ENCODE measurements at places on chromosomes 16 and 17.

DNA sequence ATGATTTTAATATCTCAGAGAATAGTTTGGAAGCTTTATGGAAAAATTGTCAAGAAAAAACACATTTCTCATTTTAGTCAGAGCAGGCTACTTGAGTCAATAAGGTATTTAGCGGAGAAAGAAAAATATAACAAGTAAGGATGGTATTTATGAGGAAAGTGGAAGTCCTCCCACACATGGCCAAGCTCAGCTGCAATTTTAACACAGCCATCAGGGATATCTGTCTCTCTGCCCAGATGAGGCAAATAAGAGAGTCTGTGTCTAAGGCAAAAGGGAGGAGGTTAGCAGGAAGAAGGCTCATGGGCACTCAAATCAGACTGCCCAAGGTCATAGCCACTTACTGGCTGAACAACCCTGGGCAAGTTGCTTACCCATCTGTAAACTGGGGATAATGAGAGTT lies 5.2 kb upstream of the CMTM2 start:
- H3K4me1 ChIP-seq = no peaks in the 10 kb centered on the region
- no peak overlapping the region for H3K27ac ChIP-seq
- DNase-seq = no peak
- H3K4me3 ChIP-seq = no peak overlapping the region
- no peaks in the 10 kb centered on the region for H3K36me3 ChIP-seq

- H3K27me3 ChIP-seq = no peaks in the 10 kb centered on the region
- no peak overlapping the region for H3K27ac ChIP-seq
- H3K4me1 ChIP-seq = no peaks in the 10 kb centered on the region
- no peak for DNase-seq
Measured at GRCh38 chr16:57709663-57710062, 15.1 kb downstream of the DRC7 start.

- no peak overlapping the region for H3K4me3 ChIP-seq
- no peaks in the 10 kb centered on the region for H3K27me3 ChIP-seq
- no peak for DNase-seq
- H3K36me3 ChIP-seq = peaks cover 33% of the 10 kb centered on the region
Measured at GRCh38 chr17:73194514-73195222, 1.8 kb downstream of the COG1 start.

DNA sequence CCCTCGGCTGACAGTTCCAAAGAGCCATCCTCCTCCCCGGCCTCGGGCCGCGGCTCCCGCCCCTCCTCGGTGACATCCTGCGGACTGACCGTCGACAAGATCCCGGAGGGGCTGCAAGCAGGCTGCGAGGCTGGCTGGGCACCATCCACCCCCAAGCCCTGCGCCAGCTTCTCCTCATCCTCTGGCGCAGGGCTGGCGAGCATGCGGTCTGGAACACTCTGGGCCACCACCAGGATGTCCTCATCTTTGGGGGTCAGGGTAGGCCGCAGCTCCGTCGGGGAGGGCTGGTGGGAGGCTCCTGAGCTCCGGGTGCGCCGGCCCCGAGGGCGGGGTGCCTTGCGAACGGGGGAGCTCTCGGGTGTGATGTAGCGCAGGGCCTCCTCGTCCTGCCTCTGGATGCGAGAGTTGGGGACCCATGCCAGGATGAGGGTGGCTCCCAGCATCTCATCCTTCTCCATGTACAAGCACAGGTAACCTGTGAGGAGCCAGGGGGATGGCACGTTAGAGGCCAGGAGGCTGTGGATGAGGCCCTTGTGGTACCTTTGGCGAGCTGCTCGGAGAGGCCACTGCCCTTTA lies 25.3 kb downstream of the TBC1D16 start:
- no peaks in the 10 kb centered on the region for H3K27me3 ChIP-seq
- no peak for DNase-seq
- H3K27ac ChIP-seq = no peak overlapping the region
- H3K36me3 ChIP-seq = no peaks in the 10 kb centered on the region
- no peak overlapping the region for H3K4me3 ChIP-seq
- peaks cover 8% of the 10 kb centered on the region for H3K4me1 ChIP-seq

GRCh38 chr17:14469971-14470370 lies 169.1 kb downstream of the HS3ST3B1 start:
- no peak for DNase-seq
- H3K36me3 ChIP-seq = no peaks in the 10 kb centered on the region
- H3K27me3 ChIP-seq = no peaks in the 10 kb centered on the region

- no peaks in the 10 kb centered on the region for H3K27me3 ChIP-seq
- no peak overlapping the region for H3K4me3 ChIP-seq
- DNase-seq = no peak
- H3K27ac ChIP-seq = peak overlapping the region; percentile 31
Measured at GRCh38 chr17:1986783-1987451, 38.2 kb downstream of the RTN4RL1 start.

- H3K36me3 ChIP-seq = no peaks in the 10 kb centered on the region
- H3K27me3 ChIP-seq = peaks cover 60% of the 10 kb centered on the region
- no peak overlapping the region for H3K27ac ChIP-seq
- peaks cover 42% of the 10 kb centered on the region for H3K4me1 ChIP-seq
- DNase-seq = peak; percentile 33
- no peak overlapping the region for H3K4me3 ChIP-seq
Measured at GRCh38 chr17:49964769-49965523, 4.0 kb upstream of the DLX4 start.

DNA sequence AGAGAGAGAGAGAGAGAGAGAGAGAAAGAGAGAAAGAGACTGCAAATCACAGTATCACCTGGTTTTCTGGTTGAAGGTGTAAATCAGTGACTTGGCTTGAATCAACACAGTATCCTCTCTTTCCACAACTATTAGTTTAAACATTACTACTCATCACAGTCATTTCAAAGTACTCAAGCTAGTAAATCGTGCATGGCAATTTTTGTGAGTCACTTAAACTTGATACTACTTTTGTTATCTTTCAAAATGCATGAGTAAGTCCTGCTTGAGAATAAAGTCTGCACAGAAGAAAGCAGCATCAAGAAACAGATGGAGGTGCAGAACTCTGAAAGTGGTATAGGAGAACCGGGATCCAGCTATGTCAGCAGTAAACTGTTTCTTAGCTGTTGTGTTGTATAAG lies 535.4 kb downstream of the CDH8 start:
- H3K4me3 ChIP-seq = no peak overlapping the region
- H3K27me3 ChIP-seq = no peaks in the 10 kb centered on the region
- H3K4me1 ChIP-seq = no peaks in the 10 kb centered on the region
- H3K36me3 ChIP-seq = no peaks in the 10 kb centered on the region
- DNase-seq = no peak
- no peak overlapping the region for H3K27ac ChIP-seq

GRCh38 chr16:67648764-67649407 lies 3.9 kb downstream of the CARMIL2 start:
- peaks cover 23% of the 10 kb centered on the region for H3K4me1 ChIP-seq
- H3K27ac ChIP-seq = no peak overlapping the region

GRCh38 chr17:79835470-79835899 lies 3.8 kb downstream of the CBX4 start:
- peaks cover 40% of the 10 kb centered on the region for H3K4me1 ChIP-seq
- H3K36me3 ChIP-seq = peaks cover 5% of the 10 kb centered on the region
